ENCODE measurements at places on chromosomes 16 and 17.

- DNase-seq = no peak
Observed at GRCh38 chr17:76556765-76557367, 17.0 kb downstream of the PRCD start.

DNA sequence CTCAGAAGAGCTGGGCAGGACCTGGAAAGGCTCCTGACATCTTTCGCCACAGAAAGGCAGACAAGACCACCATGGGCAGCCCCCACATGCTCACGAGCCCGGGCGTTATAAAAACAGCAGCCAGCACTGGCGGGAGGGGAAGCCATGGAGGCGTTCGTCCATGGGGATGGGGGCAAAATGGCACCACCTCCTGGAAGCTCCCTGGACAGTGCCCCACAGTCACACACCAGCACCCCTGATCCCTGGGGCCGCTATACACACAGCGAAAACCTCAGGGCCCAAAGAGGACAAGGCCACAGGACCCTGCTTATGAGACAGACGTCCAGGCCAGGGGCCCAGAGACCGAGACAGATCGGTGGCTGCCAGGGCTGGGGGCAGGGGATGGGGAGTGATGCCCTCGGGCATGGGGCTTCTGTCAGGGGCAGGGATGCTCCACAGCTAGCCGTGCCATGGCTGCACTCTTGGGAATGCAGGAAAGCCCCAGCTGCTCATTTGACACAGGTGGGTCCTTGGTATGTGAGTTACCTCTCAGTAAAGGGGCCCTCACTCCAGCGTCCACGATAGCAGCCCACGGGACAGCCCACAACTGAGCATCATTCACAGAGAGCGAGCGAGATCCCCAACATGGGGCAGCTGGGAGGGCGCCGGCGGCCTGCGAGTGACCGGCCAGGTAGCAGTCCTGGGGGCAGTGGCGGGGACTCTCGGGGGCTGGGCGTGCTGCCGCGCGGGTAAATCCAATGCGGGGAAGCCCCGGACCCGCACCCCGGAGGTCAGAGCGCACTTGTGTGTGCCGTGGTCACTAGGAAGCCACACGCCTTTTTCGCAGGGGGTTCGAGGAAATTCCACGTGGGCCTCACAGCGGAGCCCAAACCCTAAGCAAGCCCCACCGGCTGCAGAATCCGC is 6.4 kb upstream of the PVALEF start:
- no peak for DNase-seq

GRCh38 chr17:66549731-66550207 is 247.4 kb downstream of the PRKCA start:
- DNase-seq = no peak

- no peak for DNase-seq
Observed at GRCh38 chr16:3578610-3579551, 1.7 kb upstream of the NLRC3 start.

- no peak for DNase-seq
Observed at GRCh38 chr16:65984296-65984695, 382.2 kb upstream of the CDH5 start.

- no peak for DNase-seq
Observed at GRCh38 chr17:27577121-27577761, 53.7 kb upstream of the LGALS9 start.

- DNase-seq = no peak
Observed at GRCh38 chr17:11644265-11645212, 46.3 kb downstream of the DNAH9 start.

DNA sequence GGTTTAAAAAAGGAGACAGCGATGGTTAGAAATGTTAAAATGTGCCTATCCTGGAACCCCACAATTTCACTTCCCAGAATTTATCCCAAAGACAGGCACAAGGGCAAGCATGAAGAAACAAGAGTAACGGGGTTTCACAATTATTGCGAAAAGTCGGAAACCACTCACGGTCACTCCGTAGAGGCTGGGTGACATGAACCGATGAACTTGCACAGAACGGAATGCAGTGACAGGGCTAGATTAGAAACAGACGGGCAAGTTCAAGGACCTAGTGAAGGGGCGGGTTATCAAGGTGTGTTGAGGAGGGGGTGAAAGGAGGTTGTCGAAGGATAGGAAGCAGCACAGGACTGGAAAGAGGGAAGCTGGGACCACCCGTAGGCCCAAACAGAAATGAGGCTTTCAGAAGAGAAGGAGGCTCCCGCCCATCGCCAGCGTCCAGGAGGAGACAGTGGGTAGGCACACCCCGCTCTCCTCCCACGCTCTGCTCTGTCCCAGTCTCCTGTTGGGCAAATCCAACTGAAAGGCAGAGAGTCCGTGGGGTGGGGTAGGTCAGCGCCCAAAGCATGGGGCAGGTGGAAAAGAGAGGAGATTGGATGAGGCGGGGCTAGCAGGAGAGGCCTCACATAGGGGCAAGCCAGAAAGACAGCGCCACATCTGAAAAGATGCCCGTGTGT is 47.4 kb upstream of the JPH3 start:
- no peak for DNase-seq

DNA sequence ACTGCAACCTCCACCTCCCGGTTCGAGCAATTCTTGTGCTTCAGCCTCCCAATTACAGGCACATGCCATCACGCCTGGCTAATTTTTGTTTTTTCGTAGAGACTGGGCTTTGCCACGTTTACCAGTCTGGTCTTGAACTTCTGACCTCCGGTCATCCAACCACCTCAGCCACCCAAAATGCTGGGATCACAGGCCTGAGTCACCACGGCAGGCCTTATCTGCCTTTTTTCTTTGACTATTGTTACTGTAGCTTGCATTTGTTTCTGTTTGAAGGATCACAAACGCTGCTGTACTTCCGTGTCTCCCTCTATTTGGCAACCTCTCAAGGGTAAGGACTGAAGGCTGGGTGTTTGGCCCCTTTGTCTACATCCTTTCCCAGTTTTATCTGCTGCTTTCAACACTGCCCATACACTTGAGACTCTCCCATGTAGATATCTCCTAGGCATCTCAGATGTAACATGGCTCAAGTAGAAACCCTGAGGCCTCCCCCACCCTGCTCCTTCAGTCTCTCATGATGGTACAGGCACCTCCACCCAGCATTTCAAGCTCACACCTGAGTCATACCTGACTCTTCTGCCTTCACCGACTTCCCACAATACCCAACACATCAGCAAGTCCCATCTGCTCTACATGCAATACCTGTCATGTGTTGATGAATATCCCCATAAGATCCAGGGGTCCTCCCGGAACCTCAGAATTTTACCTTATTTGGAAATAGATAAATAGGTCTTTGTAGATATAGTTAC is 219.0 kb downstream of the CPPED1 start:
- DNase-seq = no peak

DNA sequence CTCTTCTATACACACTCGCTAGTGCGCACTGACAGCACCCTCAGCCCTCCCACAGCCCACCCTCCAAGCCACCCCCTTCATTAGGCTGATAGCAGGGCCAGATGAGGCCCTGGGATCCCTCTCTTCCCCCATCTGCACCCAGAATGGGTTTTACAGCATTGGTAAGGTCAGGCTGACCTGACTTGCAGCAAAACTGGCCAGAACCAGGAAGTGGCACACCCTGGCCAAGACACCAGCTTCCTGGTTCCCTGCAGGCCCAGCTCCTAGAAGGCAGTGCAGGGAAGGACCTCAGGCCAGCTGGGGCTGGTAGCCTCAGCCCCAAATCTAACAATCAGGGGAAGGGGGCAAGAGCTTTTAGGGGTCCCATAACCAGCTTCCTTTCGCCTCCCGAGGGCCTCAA is 50.0 kb upstream of the MRPS23 start:
- DNase-seq = no peak

- DNase-seq = no peak
Observed at GRCh38 chr16:57555831-57556230, 13.4 kb downstream of the ADGRG5 start.

- no peak for DNase-seq
Observed at GRCh38 chr17:48860034-48860433, 29.2 kb downstream of the CALCOCO2 start.

- no peak for DNase-seq
Observed at GRCh38 chr17:80214012-80214877, 5.9 kb downstream of the SGSH start.

DNA sequence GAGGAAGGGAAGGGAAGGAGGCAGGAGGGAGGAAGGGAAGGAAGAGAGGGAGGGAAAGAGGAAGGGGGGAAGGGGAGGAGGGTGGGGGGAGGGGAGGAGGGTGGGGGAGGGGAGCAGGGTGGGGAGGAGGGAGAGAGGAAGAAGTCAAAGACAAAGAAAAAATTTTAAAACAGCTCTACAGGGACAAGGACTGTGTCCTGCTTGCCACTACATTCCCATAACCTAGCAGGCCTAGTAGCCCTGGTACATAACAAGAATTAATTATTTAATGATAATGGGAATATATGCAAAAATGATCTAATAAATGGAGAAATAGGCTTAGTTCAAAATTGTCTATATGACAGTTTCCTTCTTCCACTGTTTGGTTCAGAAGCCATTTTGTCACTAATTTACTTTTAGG is 47.6 kb upstream of the NOG start:
- no peak for DNase-seq

- no peak for DNase-seq
Observed at GRCh38 chr16:27175888-27176287, 27.4 kb upstream of the KDM8 start.

GRCh38 chr16:166375-167121 is 770 bp downstream of the HBM start:
- DNase-seq = no peak

GRCh38 chr16:63982110-63982509 is 1139.8 kb downstream of the CDH11 start:
- DNase-seq = no peak

DNA sequence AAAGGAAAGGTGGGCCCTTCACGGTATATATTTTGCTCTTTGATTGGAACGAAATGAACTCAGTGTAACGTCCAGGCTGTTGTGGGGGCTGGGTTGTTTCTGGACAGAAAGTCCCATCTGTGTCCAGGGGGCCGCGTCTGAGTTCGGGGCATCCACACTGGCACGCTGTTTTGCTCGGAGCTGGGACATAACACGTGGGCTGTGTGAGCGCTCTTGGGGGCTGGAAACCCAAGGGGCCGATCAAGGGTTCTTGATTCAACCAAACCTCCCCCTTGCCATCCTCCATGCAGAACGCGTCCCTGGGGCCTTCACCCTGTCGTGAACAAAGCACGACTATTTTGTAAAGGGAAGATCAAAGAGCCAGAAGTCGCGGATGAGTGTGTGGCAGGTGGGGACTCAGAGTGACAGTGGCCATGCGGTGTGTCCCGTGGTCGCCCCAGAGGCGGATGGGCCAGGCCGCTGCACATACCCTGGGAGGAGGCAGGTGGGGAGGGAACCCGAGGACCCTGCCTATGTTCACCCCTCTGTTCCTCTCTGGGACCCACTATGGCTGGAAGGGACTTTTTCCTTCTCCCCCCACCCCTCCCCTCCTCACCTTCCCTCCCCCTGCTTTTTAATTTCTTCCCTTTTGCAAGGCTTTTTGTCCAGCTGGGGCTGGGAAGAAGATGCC is 387.2 kb downstream of the SEC14L1 start:
- DNase-seq = no peak

GRCh38 chr16:26137956-26138355 is 446.2 kb downstream of the HS3ST4 start:
- DNase-seq = no peak
